ENCODE measurements at places on chromosomes 3 and 15. TPM values are rescaled to one million over a fixed set of nuclear protein-coding genes. Genes with fewer than 3 reads are reported as not detected.

RHOA gene
- 505 TPM for total RNA-seq

CLDN16 gene
- not detected for total RNA-seq

C3orf22 gene
- not detected for total RNA-seq

TMA7 gene
- 241 TPM for total RNA-seq

SMAD6 gene
- total RNA-seq, result 0.58 TPM

GOLGA6A gene
- not detected for total RNA-seq

SLTM gene
- 117 TPM for total RNA-seq
